ENCODE measurements at places on chromosomes 16 and 17. TPM values are rescaled to one million over a fixed set of nuclear protein-coding genes. Genes with fewer than 3 reads are reported as not detected.

Gene MILR1
- not detected for polyA plus RNA-seq

Gene WFIKKN1
- polyA plus RNA-seq: not detected

Gene PROCA1
- 0.16 TPM for polyA plus RNA-seq

Gene GRN
- 24.8 TPM for polyA plus RNA-seq

Gene ITGB4
- 0.35 TPM for polyA plus RNA-seq

Gene ZFPM1
- 0.23 TPM for polyA plus RNA-seq

Gene HDAC5
- polyA plus RNA-seq: 25.3 TPM

Gene NHLRC4
- 1.7 TPM for polyA plus RNA-seq

Gene RAMP2
- polyA plus RNA-seq: not detected

Gene CPSF4L
- not detected for polyA plus RNA-seq

DNA sequence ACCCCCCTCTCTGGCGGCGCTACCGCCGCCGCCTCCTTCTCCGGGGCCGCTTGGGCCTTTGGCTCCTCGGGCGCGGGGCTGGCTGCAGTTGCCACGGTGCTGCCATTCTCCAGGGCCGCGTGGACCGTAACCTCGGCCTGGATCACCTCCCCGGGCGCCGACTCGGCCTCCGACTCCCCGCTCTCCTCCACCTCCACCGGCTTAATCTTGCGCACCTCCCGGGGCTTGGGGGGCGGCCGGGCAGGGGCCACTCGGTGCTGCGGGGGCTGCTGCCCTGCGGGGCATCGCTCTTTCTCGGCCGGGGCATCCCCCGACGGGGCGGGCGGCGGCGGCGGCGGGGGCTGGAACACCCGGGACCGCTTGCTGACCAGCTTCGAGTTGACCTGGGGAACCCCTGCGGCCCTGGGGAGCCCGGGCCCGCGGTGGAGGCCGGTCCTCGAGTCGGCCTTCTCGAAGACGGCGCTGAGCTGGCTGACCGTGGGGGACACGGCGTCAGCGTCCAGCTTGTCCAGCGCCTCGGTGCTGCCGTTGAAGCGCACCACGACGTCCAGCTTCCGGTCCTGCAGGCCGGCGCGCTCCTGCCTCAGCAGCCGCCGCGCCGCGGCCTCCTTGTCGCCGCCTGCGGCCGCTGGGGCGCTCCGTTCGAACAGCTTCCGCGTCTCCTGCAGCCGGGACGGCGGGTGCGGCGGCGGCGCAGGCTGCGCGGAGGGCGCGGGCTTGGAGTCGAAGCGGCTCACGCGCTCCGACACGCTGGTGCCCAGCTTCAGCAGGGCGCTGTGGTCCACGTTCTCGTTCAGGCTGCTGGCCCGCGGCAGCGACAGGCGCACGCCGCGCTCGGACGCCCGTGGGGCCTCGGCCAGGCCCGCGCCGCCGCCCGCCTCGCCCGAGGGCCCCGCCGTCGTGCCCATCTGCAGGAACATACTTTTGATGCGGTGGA is 792 bp downstream of the PPP1R9B start:
- peak; percentile 61 for DNase-seq

GRCh38 chr16:49491771-49492761 is 118.5 kb downstream of the C16orf78 start:
- DNase-seq: no peak

GRCh38 chr17:8887301-8887700 is 19.8 kb upstream of the PIK3R6 start:
- DNase-seq: no peak

DNA sequence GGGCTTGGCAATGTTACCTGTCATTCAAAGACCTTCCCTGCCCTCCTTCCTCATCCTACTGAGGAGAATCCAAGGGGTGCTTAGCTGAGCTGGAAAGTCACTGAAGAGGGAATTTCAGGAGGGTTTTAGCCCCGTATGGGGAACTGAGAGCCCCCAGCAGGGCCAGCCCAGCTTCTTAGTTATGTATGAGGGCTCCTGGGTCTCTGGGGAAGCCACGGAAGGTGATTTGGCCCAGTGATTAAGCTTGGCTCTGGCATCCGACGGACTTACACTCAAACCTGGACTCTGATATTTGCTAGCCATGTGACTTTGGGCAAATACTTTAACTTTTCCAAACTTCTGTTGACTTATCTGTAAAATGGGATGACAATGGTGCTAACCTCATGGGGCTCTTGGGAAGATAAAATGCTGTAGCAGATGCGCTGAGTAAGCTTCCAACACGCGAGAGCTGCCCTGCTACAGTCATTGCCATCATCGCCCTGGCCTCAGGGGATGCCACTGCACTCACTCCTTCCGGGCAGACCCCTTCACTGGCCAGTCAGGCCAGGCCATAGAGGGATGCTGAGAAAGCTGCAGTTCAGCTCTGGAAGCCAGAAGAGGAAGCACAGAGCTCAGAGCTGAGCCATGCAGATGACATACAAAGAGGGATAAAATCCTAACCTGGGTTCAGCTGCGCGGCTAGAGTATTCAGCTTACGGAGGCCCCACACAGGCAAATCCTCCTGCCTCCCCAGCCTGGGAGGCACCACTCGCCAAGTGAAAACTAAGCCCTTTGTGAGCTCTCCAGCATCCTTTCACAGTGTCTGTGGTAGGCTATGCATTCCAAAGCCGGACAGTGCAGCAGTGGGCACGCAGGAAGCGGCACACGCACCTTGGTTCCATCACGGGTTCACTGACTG is 44.9 kb upstream of the PIK3R6 start:
- DNase-seq: no peak

DNA sequence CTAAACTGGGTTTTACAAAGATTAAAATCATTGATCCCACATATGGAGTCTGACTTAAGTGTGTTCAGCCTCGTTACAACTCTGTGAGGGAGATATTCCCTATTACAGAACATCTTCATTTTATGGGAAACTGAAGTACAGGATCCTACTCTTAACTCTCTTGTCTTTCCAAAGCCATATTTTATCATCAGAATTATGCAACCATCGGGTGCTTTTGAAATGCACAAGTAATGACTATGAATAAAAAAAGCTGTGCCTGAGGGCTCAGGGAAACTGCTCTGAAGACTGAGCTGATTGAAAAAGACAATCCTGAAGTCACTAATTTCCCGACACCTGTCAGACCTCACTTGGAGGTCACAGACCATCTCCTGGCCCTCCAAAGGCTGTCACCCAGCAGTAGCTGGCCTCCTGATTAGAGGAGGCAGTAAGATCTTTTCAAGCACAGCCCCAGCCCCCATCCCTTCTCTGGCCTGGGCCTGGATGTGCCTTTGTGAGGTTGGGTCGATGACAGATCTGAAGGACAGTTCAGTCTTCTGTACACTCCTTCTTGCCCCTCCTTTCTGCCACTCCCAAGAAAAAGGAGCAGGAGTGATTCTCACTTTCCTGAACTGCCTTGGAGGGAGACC is 5.6 kb downstream of the AKAP1 start:
- no peak for DNase-seq

- DNase-seq: no peak
These were observed 30.9 kb downstream of the TMEM204 start for GRCh38 chr16:1564325-1564724.

DNA sequence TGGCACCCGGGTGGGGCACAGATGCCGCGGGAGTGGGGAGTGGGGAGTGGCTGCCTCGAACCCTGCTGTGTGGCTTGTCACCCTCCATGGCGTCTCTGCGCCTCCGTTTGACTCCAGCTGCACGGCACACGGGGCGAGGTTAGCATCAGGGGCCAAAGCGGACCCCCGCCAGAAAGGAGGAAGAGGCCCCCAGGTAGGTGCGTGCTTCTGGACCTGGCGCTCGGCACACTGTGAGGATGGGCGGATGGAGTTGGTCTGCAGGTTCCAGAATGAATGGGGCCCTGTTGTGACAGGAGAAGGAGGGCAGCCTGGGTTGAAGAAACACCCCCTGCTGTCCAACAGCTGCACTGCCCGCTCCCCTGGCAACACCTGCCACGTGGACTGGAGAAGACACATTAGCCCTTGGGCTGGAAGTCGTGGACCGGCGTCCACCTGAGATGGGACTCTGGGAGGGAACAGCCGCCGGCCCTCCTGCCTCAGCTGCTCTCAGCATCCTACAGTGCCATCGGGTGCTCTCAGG is 9.4 kb upstream of the FASN start:
- DNase-seq: no peak

GRCh38 chr17:17515934-17516930 is 20.0 kb upstream of the RASD1 start:
- DNase-seq: no peak

DNA sequence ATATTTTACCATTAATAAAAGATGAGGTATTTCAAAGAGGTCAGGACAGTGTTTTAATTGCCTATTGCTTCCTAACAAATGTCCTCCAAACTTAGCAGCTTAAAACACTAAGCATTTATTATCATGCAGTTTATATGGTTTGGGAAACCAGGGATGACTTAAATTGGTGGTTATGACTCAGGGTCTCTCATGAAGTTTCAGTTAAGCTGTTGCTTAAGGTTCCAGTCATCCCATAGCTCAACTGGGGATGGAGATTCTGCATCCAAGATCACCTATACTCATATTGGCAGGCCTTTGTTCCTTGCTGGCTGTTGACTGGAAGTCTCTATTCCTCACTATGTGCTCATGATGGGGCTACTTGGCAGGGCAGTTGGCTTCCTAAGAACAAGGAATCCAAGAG is 1329.9 kb upstream of the GOT2 start:
- no peak for DNase-seq

- no peak for DNase-seq
These were observed 27.4 kb upstream of the LYRM9 start for GRCh38 chr17:27920569-27920968.

GRCh38 chr17:20206591-20206990 is 197.4 kb downstream of the SPECC1 start:
- DNase-seq: no peak

GRCh38 chr17:68036304-68037147 is 991 bp downstream of the KPNA2 start:
- DNase-seq: no peak

GRCh38 chr16:4699046-4699556 is 5.7 kb downstream of the NUDT16L1 start:
- DNase-seq: no peak

GRCh38 chr16:12545792-12546342 is 257.8 kb downstream of the CPPED1 start:
- DNase-seq: no peak

GRCh38 chr16:55824473-55825000 is 8.4 kb downstream of the CES1 start:
- no peak for DNase-seq

DNA sequence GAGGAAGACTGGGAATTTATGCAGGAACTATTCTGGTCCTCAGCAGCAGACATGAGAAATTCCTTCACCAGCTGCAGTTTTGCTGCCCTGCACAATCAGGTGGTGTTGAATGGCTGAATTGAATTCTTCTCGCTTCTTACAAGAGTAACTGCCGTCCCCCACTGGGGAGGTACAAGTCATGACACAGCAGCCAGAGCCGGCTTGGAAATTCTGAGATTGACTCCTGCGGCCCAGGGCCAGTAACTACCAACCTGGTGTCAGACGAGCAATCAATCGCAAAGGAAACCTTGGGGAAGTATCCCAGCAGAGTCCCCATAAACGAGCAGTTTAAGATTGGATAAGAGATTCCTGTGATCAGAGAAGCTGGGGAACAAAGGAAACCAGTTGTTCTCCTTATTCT is 30.7 kb downstream of the KNOP1 start:
- no peak for DNase-seq

GRCh38 chr17:77466596-77467223 is 325.9 kb downstream of the SEC14L1 start:
- DNase-seq: no peak

DNA sequence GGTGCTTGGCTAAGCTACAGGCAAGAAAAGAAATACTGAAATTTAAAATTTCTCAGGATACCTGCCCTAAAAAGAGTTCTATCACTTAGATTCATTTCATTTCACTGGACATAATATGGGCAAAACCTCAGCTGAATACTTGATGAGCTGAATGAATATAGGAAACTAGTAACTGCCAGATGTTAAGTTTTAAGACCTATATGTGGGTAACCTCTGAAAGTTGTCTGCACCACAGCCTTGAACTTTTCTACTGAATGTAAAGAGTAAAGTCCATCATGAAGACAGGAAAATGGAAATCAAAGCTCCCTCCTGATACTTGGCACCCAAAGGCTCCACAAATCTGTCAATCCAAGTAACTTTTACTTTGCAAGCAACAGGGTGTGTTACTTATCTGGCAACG is 50.8 kb downstream of the HIC1 start:
- DNase-seq: no peak

- DNase-seq: no peak
These were observed 2.7 kb upstream of the PRSS41 start for GRCh38 chr16:2795395-2796143.

DNA sequence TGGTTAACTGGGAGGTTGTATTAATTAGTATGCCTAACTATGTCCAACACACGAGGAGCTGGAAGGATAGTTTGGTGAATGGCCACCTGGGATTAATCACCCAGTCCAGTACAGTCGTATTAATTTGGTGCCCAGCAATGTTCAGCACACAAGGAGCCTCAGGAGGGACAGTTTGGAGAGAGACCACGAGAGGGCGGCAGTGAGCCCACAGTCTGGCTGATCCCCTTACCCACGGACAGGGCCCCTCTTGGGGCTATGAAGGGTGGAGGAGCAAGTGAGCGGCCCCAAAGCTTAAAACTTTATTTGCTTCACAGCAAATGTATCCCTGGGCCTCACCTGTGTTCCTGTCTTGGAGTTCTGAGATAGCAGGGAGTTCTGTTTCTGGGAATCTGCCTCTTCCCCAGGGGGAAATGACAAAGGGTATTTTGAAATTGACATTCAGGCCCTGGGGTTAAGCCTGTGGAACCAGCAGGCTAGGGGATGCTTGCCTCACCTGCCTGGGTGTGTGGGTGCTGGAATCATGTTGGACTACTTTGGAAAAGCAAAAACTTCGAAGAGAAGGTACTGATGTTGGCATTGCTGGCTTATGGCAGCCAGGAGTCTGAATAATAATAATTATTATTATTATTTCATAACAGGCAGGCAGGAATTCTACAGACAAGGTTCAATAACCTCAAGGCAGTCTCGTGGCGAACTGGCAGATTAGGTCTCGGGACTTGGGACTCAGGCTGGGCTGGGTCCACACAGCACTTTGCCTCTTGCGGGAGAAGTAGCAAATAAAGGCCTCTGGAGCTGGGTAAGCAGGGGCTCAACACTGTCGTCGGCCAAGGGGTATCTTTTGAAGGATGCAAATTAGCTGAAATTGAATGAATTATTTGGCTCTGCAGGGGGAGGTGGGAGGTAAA is 227.6 kb upstream of the ASIC2 start:
- no peak for DNase-seq

DNA sequence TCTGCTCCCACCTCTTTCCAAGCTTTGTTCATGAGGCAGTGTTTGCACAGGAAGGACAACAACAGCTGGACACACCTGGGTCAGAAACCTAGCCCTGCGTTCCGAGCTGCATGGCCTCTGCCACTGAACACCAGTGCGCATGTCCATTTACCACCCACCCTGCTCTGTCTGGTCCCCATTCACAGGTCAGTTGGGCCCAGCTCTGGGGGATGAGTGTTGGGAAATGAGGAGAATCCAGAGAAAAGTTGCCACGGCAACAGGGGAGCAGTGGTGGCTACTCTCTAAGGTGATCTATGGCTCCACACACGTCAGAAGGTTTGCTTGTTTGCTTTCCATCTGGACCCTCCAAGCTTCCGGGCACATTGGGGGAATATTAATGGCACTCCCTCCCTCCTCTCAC is 70.4 kb upstream of the ASIC2 start:
- DNase-seq: no peak
